ENCODE measurements at places on chromosomes 2 and 18.

DNA sequence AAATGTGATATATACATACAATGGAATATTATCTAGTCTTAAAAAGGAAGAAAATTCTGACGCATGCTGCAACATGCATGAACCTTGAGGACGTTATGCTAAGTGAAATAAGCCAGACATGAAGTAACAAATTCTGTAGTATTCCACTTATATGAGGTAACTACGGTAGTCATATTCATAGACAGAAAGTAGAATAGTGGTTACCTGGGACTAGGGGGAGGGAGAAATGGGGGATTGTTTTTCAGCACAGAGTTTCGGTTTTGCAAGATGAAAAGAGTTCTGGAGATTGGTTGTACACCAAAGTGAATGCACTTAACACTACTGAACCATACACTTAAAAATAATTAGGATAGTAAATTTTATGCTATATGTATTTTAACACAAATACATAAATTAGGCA, 215.9 kb upstream of the FBXO11 start:
- no peak for DNase-seq

DNA sequence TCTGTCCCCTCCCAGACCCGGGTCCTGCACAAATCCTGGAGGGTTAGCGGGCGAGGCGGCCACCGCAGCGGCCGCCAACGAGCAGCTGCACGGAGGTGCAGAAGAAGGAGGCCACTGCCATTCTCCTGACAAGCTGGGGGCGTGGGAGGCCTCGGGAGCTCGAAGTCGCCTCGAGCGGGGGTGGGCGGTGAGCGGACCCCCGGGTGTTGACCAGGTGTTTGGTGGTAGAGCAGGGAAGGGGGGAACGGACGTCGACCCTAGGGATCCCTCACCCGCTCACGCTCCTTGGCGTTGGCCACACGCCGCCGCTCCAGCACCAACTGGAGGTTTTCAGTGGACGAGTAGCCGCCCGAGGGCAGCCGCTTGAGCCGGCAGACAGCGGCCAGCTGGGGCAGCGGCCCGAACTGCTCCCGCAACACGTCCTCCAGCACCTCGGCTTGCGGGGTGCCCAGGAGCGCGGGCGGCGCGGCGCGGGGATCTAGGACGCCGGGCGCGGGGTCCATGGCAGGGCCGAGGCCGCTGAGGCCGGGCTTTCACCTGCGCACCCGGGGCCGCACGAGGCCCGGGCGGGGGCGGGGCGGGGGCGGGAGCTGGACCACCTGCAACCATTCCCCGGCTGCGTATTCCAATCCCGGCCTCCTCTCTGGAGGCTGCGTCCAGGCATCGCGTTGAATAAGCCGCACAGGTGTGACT, at the start of gene FIGLA:
FIGLA (minus strand) TSS at position 508 of the 693 bp plus-strand sequence; CDS start at position 503, 5 bp downstream.
- no peak for DNase-seq

DNA sequence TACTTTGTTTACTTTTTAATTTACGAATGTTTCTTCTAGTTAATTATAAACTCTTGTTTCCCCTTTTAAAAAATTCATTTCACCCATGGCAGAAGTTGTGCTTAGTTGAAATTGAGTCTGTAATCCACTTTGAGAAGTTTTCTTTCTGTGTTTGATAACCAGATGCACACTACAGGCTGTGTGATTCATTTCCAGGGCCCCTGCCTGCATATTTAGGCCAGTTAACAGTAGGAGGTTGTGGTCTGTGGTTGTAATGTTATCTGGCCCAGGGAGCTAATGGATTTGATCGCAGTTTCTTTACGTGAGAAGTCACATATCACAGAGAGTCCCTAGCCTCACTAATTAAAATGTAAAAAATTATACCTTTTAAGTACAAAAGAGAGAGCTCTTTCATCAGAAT, 3.3 kb downstream of the CDH7 start:
- no peak for DNase-seq

DNA sequence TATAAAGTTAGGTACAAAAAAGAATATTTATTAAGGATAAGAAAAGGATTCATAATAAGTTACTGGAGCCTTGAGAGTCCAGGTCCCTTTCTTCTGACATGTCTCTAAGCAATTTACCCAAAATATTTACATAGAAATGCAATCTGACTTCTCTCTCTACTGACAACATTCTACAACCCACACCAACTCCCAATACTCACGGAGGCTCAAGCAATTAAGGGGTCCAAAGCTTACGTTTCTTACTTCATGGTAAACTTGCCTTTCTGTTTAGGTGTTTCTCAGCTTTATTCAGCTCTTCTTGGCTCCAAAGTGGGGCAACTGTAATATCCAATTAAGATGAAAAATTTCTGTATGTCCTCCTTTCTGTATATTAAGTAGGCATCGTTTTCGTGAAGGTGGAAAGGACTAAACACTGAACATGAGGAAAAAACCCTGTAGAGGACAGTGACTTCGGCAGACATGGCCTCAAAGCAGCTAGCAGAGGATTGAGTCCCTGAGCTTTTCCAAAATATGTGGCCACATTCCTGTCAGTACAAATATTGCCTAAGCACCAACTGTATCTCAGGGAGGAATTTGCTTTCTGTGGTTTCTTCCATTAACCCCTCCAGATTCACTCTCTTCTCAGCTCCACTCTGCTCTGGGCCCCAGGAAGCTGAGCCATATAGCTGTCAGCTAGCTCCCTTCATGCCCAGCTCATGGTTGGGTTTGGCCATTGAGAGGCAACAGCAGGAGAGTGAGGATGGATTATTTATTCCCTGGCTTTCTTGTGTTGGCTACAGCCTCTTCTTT, 67.9 kb upstream of the GLS start:
- no peak for DNase-seq

- no peak for DNase-seq
Measured at GRCh38 chr2:233679196-233679595, 2.5 kb upstream of the UGT1A7 start.

DNA sequence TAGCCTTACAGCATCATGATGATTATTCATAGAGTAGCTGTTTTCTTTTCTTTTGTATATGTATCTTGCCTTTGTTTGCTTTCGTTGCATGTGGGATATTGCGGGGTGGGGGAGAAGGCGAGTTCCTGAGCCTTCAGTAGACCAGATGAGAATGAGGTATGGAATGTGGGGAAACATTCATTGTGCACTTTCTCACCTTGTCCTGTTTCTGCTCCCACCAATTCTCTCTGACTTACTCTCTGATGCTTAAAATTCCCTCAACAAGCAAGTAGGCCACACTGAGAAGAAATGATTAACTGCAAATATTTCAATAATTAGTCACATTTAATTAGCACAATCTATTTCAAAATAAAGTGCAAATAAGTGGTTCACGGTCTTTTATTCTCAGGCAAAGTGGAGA, 31.0 kb downstream of the GKN2 start:
- DNase-seq: no peak

GRCh38 chr18:75088021-75088506, 120.9 kb downstream of the PTGR3 start:
- no peak for DNase-seq

- DNase-seq: no peak
Measured at GRCh38 chr2:42957861-42958301, 165.5 kb upstream of the HAAO start.

DNA sequence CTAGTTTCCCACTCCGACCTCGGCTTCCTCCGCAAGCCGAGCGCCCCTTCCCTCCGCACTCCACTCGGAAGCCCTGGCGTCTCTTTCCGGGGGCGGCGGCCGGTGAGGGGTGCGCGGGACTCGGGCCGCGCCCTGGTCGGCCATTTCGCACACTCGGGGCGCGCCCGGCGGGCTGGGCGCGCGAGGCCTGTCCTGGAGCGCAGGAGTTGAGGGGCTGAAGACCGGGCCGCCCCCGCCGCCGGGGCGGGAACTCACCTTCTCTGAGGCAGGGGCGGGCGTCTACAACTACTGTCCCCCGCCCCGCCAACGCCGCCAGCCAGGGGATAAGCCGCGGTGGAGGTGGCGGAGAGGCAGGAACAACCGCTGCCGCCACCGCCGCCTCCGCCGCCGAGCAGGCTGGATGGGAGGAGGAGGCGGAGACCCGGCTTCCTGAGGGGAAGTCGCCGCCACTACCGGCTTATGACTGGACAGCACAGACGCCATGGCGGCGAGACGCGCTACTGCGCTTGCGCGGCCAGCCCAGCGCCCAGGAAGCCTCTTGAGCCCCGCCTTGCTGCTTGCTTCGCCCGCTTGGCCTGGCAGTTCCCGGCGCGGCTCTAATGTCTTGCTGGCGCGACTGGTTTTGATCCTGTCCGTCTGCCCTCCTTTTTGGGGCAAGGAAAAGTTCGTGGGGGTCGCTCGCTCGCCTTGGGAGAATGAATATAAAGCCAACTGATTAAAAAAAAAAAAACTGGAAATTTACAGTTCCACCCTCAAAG, at the start of gene KRCC1:
KRCC1 (minus strand) TSS at position 413 of the 758 bp plus-strand sequence. CDS start 27,220 bp downstream, outside the sequence.
- peak; percentile 92 for DNase-seq

DNA sequence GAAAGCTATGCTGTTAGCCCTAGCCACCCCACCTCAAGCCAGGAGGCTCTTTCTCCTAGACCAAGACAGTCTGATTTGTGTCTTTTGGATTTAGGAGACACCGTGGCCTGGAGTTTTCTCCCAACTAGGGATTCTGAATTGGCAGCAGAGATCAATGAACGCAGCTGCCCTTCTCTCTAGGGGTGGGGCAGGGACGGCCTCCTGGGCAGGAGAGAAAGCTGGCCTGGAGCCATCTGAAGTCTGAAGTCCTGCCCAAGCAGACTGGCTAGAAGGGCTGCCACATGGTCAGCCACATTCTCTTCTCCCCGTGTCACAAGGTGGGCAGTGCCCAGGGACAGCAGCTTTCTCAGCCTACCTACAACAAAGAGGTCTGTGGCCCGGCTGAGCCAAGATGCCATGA, 45.1 kb downstream of the PIEZO2 start:
- no peak for DNase-seq

DNA sequence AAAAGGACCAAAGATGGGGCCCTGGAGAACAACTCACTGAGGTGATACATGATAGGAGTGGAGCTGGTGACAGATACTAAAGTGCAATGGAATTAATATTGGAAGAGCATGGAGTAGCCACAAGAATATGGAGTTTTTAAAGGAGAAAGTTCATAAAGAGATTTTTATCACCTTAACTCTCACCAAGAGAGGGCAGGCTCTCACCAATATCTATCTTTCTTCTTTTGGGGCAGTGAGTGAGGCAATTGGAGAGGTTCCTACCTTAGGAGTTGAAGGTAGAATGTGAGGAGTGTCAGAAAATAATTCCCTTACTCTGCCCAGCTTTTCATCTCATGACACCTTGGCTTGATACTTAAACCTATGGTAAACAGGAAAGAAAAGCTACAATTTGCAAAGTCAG, 233.7 kb upstream of the CWC22 start:
- no peak for DNase-seq

GRCh38 chr2:197672371-197672893, 3.0 kb downstream of the RFTN2 start:
- no peak for DNase-seq

- DNase-seq: no peak
Measured at GRCh38 chr2:224875841-224876240, 159.7 kb upstream of the CCDC195 start.

- no peak for DNase-seq
Measured at GRCh38 chr2:37885329-37885993, 39.6 kb upstream of the RMDN2 start.

GRCh38 chr2:226215902-226216503, 583.6 kb downstream of the IRS1 start:
- no peak for DNase-seq

GRCh38 chr2:155792666-155793065, 539.9 kb downstream of the NR4A2 start:
- no peak for DNase-seq

- no peak for DNase-seq
Measured at GRCh38 chr18:74498712-74499627, 2.8 kb downstream of the CNDP2 start.

- no peak for DNase-seq
Measured at GRCh38 chr2:157168501-157168900, 89.0 kb upstream of the GALNT5 start.

- DNase-seq: no peak
Measured at GRCh38 chr2:195632856-195633572, 24.0 kb upstream of the SLC39A10 start.

DNA sequence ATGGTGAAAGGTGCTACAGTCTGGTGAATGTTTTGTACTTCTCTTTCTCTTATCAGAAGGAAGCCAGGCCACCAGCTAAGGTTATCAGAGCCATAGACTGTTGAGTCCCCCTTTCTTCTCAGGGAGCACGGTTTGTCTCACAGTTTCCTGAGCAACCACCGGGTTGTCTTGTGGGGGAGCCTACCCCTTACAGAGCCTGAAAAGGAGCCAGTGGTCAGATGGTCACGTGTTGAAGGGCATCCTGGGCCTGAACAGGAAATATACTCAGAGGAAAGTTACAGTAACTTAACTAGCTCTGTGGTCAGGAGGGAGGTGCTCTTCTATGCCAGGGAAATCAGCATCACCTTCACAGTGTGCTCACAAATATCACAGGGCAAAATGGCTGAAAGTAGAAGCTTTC, 11.6 kb downstream of the CD28 start:
- DNase-seq: no peak

GRCh38 chr18:2894131-2894840, 47.5 kb downstream of the EMILIN2 start:
- no peak for DNase-seq

- no peak for DNase-seq
Measured at GRCh38 chr2:84940088-84940470, 30.9 kb upstream of the KCMF1 start.

- DNase-seq: no peak
Measured at GRCh38 chr2:13474538-13474937, 757.8 kb downstream of the TRIB2 start.

- no peak for DNase-seq
Measured at GRCh38 chr2:189841019-189841418, 56.8 kb downstream of the PMS1 start.

DNA sequence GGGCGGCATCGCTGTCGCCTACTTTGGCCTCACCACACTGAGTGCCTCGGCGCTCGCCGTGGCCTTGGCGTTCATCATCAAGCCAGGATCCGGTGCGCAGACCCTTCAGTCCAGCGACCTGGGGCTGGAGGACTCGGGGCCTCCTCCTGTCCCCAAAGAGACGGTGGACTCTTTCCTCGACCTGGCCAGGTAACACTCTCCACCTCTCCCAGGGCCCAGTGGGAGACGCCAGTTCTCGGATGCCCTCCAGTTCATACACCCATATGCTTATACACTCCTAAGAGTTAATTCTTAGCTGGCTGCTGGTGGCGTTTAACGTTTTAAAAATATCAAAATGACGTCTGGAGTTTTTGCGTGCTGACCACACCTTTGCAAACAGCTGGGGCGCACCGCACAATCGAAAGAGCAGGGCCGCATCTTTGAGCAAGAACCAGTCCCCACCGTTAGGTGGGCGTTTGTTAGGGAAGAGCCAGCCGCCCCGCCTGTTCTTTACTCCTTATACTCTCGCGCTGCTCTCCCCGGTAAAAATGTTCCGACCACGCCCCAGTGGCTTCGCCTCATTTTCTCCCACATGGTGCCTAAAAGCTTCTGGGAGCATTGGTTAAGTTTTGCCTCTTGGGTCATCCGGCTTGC, 899 bp downstream of the SLC1A4 start:
- DNase-seq: no peak

DNA sequence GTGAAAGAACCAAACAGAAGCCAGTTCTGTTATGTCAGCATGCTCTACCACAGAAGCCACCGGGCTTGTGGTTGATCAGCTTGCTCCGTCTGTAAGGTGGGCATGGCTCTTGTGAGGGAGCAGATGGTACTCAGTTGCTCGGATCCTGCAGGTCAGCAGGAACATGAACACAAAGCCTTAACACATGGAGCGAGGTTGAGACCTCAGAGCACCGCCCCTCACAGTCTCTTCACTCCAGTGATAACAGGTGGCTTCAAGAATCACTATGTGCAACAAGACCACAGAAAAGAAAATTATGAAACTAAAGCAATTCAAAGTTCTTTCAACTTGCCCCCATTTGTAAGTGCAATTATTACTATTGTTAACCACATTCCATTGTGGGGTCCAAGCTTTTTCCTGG, 72.1 kb downstream of the OSBPL6 start:
- no peak for DNase-seq

All from AG09319 (cell line).